Trophoblast cell (in vitro differentiated cells and primary cell): ENCODE measurements at places on chromosomes 7 and 10.
A peak's percentile ranks its signal among the peaks of the same experiment; 100 is the strongest.

GRCh38 chr7:90900628-90901356 lies 304.7 kb downstream of the CDK14 start:
- no peak for DNase-seq

- peak; percentile 11 for DNase-seq
Measured at GRCh38 chr7:111486472-111487142, 75.7 kb downstream of the IMMP2L start.

- DNase-seq, result no peak
Measured at GRCh38 chr10:80141696-80142460, 9.3 kb downstream of the PLAC9 start.

GRCh38 chr7:150367677-150368095 lies 936 bp upstream of the REPIN1 start:
- DNase-seq, result no peak

- DNase-seq, result no peak
Measured at GRCh38 chr7:98934267-98934666, 55.9 kb downstream of the TRRAP start.

DNA sequence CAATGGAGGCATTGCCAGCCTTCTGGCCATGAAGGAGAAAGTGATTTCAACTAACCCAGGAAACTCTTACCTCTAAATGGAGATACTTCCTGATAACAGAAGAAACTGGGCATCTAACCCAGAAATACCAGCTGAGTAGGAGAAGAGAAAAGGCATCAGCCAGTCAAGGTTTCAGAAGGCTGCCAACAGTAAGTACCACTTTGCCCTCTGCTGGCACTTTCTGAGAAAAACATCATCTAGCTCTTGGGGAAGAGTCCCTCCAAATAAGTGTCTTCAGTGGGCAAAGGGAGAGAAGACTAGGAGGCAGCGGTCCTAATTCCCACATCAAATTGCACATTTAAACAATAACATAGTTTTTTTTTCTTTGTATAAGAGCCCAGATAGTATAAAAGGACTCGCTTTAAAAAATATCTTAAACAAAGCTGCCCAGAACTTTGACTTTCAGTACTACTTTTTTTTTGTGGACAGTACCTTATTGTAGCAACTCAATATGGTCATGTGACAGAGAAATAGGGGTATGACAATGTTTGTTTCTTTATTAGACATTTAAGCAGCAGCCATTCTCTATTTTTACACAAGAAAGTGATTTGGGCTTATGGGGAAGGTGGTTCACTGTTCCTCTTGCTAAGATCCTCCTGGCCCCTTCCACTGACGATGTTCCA lies 157.3 kb downstream of the CTTNBP2 start:
- DNase-seq, result peak; percentile 74

DNA sequence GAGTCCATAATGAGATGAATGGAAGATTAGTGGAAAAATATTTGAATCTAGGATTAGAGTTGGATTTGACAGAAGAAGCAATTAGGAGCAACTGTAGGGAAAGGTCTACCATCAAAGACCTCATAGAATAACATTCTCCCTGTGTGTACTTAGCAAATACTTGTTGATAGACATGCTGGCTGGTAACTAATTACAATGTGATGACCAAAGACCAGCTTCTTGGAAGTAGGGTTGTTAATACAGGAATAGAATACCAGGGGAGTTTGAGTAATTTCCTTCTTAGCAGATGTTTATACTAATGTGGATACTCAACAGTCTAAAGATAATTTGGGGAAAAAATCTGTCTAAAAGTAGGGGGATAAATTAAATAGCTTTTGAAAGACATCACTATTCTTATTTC lies 357.5 kb upstream of the BMPER start:
- DNase-seq, result no peak

GRCh38 chr7:30162622-30163124 lies 27.9 kb downstream of the MTURN start:
- peak; percentile 43 for DNase-seq

GRCh38 chr10:70903262-70903921 lies 15.0 kb upstream of the PCBD1 start:
- no peak for DNase-seq

GRCh38 chr10:71797533-71798307 lies 24.4 kb upstream of the VSIR start:
- no peak for DNase-seq

DNA sequence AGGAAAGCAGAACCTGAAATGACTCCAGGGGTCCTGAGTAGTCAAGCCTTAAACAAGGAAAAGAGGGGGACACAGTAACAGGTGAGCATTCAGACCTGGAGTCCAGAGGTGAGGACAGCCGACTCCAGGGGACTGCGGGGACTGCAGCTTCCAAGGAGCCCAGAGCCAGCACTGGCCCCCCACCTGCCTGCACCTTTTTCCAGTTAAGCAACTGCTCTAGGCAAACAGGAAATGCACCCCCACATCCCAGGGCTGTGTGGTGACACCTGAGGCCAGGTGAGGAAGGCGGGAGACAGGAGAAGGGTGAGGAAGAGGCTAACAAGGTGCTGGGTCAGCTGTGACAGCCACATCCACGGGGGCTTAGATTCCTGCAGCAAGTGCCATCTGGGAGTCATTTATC lies 20.1 kb upstream of the EN2 start:
- no peak for DNase-seq

- peak; percentile 84 for DNase-seq
Measured at GRCh38 chr7:74051629-74052410, 23.8 kb downstream of the ELN start.

DNA sequence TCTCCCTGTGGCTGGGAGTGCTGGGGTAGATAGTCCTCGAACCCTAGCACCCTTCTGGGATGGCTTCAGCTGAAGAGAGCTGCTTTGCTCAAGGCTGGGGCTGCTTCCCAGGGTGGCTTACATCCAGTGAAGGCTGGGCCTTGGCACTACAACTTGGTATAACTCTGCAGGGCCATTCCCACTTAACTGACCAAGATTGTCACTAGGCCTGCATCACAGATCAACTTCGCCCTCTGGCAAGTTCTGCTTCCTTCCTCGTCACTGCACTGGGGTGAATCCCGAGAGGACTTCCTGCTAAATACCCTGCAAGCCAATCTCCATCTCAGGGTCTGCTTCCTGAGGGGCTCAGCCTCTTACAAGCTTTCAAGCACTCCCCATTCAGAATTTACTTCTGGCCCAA lies 195.2 kb downstream of the DOCK4 start:
- no peak for DNase-seq

DNA sequence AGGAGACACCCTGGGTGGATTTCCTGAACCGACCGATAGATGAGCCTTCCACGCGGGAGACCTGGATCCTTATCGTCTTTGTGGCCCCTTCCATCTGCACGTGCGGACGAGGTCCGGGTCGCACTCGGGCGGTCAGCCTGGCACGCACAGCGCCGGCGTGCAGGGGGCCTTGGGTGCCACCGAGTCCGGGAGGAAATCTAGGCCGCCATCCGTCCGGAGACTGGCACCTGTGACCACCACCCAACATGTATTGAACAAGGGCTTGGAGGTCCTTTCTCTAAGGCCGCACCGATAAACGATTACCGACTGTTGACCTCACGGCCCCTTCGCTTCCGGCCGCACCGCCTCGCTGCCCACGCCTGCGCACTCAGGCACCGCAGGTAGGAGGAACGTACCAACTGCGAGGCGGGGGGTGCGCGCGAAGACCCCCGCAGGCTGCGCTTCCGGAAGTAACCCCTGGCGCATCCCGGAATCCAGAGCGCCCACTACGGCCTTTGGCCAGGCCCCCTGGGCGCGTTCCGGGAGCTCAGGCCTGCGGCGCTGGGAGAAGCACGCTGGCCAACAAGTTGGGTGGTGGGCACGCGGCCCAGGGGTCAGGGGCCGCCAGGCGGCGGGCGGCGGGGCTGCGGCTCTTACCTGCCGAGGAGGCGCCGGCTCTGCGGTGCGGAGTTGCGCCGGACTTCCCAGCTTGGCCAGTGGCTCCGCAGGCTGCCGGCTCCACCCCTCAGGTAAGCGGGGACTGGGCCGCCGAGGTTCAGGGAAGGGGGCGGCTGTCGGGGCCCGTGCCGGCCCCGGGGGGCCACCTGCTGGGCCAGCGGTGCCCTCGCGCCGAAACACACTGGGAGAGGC lies at the start of the genes ACTR3C and LRRC61:
Gene ACTR3C, minus strand, starts transcription at position 713 of the 849 bp plus-strand sequence. CDS start 28,249 bp downstream, outside the sequence.
Gene LRRC61, plus strand, starts transcription at position 523 of the 849 bp plus-strand sequence. CDS start 13,507 bp downstream, outside the sequence.
- DNase-seq, result peak; percentile 46

DNA sequence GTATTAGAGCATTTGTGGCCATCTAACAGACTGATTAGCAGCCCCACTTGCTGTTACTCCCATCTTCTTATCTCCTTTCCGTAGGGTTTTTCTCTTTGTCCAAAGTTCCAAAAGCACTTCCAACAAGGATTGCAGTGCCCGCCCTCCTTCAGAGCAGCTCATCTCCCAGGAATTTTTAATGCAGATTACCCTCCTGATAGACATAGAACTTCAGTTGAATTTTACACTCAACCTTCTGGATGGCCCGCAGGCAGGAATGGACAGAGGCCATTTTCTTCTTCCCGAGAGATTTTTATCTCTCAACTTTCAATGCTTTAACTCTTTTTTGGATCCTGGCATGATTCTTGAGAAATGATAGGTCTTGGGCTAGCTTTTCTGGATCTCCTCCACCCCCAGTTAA lies 23.3 kb downstream of the PRKG1 start:
- peak; percentile 87 for DNase-seq

- no peak for DNase-seq
Measured at GRCh38 chr7:68623030-68623429, 975.2 kb upstream of the AUTS2 start.

DNA sequence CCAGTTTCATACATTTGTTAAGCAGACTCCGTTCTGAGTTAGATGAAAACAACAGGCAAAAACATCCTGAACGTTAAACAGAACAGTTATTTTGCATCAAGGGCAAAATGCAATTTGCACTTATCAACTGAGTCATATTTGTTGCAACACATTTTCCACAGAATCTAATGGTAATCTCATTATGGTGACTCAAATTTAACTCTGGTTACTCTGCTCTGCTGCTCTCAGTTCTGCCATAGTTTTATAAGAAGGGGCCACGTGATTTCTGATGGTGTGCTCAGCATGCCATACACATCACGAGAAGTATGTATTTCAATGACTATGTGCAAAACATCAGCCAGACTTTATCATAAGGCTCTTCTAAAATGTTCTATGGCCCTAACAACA lies 148.8 kb downstream of the CHCHD3 start:
- DNase-seq, result no peak
